ENCODE measurements at places on chromosomes 1 and 21.

DNA sequence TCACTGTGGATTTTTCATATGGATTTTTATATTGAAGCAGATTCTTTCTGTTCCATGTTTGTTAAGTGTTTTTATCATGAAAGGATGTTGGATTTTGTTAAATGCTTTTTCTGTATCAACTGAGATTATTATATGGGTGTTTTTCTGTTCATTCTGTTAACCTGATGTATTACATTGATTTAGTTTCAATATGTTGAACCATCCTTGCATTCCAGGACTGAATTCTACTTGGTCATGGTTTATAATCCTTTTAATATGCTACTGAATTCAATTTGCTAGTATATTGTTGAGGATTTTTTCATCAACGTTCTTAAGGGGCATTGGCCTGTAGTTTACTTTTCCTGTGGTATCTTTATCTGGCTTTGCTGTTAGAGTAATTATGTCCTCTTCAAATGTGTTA is 55.8 kb downstream of the CCDC30 start:
- DNase-seq: peak; percentile 3

GRCh38 chr1:183029591-183030000 is 6.4 kb downstream of the LAMC1 start:
- DNase-seq: peak; percentile 93

- peak; percentile 56 for DNase-seq
These were observed 455.9 kb downstream of the PLPP3 start for GRCh38 chr1:56123421-56123820.

DNA sequence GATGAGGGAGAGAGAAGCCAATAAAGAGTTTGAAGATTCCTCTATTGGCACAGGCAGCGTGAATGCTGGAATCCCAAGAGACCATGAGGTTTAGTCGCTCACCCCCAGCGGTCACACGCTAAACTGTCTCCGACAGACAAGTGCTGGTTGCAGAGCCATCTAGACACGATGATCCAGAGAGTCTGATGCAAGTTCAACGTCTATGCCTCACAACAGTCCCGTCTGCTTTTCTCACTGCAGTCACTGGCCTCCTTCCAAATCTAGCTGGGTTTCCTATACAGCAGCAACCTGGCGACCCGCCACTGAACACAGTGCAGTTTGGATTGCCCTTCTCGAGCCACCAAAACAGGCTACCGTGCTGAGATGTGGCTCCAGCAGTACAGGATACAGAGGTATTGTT is 98.6 kb upstream of the KRTAP19-8 start:
- DNase-seq: peak; percentile 2

DNA sequence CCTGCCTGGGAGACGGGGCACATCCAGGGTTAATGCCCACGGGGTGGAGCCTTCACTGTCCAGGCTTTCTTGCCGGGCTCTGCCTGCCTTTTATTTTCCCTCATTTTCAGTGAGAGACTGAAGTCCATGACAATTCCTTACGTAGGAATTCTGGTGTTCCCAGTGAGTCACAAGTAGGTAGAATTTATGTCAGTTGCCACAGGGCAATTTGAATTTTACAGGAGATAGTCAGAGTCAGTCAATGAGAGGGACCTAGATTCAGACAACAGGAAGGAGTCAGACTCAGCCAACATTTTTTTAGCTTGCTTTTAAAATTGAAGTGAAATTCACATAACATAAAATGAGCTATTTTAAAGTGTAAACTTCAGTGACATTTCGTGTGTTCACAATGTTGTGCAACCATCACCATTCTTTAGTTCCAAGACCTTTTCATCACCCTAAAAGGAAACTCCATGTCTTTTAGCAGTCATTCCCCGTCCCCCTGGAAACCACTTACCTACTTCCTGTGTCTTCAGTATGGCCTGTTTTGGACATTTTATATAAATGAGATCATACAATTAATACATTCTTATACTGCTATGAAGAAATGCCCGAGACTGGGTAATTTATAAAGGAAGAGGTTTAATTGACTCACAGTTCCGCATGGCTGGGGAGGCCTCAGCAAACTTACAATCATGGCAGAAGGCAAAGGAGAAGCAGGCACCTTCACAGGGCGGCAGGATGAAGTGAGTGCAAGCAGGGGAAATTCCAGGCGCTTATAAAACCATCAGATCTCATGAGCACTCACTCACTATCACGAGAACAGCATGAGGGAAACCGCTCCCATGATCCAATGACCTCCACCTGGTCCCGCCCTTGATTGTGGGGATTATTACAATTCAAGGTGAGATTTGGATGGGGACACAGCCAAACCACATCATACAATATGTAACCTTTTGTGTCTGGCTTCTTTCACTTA is 14.6 kb downstream of the AJAP1 start:
- peak; percentile 88 for DNase-seq

Data from M059J (cell line).